ENCODE measurements at places on chromosomes 7 and 10.

GRCh38 chr10:33460505-33461294, 126.2 kb upstream of the NRP1 start:
- no peak for DNase-seq

DNA sequence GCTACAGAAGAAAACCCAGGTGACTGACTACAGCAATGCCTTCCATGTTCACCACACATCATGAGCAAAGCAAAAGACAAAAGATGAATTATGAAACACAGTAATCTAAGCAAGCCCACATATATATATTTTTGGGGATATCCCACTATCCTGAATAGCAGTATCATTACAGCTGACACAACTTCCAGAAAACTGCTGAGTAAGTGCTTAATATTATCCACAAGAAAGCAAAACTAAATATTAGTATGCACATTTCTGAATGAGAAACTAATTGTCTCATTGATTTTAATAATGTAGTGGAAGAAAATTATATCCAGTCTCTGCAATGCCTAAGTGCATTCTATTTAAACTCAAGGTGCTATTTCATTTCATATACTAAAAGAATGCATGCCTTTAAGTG, 14.5 kb upstream of the SLC35G1 start:
- DNase-seq: no peak

DNA sequence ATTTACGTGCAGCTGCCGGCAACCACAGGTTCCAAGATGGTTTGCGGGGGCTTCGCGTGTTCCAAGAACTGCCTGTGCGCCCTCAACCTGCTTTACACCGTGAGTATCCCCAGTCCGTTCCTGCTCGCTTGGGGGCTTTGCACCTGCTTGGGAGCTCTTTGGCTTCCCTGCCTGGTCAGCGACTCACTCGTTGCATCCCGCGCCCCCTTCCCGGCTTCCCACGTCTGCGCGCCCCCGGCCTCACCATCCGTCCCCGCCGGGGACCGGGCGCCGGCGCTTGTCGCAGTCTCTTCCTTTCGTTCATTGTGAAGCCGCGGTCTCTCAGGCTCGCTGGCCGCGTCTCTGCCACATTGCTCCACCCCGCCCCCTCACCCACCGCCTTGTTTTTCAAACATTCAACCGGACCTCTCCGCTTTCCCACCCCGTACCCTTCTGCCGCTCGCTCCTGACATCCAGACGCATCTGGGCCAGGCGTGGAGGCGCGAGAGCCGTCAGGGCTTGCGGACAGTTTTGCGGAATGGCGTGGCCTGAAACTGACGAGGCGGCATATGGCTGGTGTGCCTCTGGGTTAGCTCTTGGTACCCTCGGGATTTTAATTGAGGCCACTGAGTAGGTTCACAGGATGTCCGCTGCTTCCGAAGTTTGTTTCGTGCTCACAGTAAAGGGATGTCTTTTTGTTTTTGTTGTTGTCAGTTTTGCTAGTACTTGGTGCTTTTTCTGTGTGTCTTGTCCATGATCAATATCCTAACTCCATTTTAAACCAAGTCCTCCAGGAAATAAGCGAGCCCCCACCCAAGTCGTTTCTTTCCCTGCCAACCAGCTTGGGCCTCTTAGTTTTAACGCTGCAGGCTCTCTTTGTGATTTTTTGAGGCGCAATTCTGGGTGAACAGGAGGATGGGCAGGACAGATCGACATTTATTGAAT, 639 bp downstream of the TSPAN13 start:
- no peak for DNase-seq

DNA sequence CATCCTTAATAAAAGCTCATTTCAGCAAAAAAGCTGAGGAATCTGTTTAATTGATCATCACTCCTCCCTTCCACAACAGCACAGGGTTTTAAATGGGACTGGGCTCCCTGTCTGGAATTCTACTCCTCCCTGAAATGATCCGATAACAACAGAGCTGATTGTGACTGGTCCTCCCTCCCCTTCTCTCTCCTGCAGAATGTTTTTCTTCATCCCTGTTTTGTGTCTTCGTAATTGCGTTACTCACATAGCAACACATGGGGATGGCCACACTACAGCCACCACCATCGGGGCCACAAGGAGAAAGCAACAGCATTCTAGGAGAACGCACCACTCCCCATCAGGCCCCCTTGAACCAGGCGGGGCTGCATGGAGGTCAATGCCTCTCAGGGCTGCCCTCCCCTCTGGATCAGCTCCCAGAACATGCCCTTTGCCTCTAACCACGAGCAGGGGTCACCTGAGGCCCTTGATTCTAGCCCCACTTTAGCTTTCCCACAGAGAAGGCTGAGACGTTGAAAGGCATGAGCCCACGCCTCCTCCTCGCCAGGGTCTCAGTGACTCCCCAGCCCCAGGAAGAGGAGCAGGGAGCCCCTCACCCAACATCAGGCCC, 152.6 kb downstream of the PLXNA4 start:
- no peak for DNase-seq

- no peak for DNase-seq
Observed at GRCh38 chr10:73065441-73065840, 31.2 kb downstream of the P4HA1 start.

GRCh38 chr7:129332254-129333035, 101.8 kb upstream of the STRIP2 start:
- DNase-seq: peak; percentile 70

Measured in AG09319 (cell line).